ENCODE measurements at places on chromosomes 5 and 9.

DNA sequence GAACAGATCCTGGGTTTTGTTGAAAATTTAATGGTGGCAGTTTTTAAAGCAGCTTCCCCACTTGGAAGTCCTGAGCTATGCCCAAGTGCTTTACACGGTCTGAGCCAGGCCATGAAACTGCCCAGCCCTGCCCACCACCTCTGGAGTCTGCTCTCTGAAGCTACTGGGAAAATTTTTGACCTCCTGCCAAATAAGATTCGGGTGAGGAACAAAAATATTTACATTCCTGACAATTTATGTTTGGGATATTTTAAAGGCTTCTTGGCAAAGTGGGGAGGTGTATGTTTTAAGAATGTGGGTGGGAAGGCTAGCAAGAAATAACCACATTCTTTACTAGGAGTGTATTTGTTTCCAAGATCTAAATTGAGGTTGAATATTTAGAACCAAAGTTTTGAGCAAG, 50.0 kb downstream of the HACD4 start:
- no peak for DNase-seq

- peak; percentile 46 for DNase-seq
These were observed 87.9 kb downstream of the SEMA4D start for GRCh38 chr9:89410022-89410421.

GRCh38 chr5:97134634-97135033, 7.8 kb downstream of the LIX1 start:
- no peak for DNase-seq

- no peak for DNase-seq
These were observed 168.1 kb downstream of the ROR2 start for GRCh38 chr9:91781906-91782305.

DNA sequence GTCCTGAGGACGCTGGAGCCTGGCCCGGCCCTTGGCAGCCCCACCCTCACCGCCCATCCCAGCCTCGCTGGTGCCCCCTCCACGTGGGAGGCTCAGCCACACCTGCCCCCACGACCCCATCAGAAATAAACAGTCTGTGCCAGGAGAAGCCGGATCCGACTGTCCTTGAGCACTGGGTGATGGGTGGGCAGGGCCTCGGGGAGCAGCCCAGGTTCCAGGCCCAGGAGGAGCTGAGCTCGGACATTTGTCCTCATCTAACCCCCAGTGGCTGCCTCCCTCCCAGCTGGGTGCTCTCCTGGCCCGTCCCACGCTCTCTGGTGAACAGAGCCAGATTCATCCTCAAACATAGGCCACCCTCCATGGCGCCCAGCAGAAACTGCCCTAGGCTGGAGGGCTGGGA, 4.6 kb upstream of the PTGDS start:
- no peak for DNase-seq

GRCh38 chr5:115599502-115599901, 2.8 kb downstream of the TICAM2 start:
- DNase-seq, result no peak

DNA sequence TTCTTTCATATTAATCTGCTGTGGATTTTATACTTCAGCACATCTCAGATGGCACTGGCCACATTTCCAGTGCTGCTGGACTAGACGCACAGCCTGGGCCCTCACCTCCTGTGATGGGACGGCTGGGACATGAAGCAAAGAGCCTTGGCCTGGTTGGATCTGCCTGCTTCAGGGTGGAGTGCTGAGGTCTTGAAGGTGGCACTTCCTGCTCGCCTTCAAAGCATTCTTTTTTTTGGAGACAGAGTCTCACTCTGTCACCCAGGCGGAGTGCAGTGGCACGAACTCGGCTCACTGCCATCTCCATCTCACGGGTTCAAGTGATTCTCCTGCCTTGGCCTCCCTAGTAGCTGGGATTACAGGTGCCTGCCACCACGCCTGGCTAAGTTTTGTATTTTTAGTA, 73.1 kb downstream of the RAPGEF1 start:
- DNase-seq, result no peak

DNA sequence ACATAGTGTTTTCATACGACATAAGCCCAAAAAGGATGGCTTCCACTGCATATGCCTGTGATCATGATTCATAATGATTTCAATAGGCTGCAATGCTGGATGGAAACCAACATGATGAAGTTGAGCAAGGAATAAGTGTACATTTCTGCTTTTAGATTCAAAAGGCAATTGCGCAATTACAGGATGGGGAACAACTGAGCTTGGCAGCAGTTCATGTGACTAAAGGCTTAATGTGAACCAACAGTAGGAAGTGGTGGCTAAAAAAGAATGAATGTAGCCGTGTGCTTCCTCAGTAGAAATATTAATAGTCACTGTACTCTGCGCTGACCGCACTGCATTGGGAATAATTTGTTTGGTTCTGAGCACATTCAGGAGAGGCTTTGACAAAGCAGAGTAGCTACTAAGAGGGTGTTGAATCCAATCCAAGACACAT, 51.2 kb downstream of the SLC1A3 start:
- DNase-seq, result no peak

DNA sequence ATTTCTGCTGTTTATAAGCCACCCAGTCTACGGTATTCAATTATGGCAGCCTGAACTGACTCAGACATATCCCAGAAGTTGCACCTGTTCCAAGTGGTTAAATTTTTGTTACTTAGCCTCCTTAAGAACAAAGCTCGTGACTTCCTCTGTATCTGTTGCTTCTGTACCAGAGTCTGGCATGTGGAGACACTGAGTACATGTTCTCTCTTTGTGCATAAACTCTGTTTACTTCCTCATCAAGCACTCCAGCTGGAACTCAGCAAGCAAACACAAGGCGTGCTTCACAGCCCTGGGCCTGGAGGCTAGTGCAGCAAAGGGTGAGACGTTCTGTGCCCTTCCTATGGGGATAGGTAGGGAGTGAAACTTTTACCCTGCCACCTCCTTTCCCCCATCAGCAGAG, 19.0 kb downstream of the C9orf152 start:
- DNase-seq, result no peak

DNA sequence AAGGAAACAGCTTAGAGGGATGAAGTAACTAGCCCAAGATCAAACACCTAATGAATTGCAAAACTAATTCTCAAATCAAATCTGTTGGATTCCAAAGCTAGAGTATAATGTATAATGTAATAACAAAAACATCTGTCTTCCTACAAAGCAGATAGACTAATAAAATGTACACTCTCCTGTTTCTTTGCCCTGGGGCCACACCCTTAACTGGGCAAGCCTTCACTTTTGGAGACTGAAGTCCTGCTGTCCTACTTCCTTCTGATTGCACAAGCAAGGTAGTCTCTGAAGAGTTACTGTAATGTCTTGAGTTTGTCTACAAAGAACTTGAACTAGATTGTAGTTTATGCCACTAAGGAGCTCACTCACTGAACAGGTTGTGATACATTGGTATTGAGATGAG, 2.5 kb downstream of the TTC1 start:
- no peak for DNase-seq

- no peak for DNase-seq
These were observed 36.8 kb upstream of the C5orf58 start for GRCh38 chr5:170195961-170196360.

- no peak for DNase-seq
These were observed 18.1 kb upstream of the SMAD5 start for GRCh38 chr5:136114414-136115125.

DNA sequence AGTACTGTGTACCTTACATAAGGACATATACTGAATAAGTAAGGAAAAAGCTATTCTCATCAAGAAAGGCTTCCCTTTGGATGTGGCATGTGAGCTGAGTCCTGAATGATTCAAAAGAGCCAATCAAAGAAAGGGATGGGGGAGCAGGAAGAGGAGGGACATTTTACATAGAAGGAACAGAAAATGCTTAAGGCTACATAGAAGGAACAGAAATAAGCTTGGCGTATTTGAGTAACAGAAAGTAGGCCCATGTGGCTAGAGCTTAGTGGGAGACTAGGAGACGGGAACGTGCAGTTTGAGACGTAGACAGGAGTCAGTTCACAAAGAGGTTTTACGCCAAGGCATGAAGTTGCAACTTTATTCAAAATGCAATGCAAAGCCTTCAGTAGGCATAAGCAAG, 126.3 kb downstream of the CEMIP2 start:
- DNase-seq, result no peak

GRCh38 chr5:75536147-75536546, 24.5 kb downstream of the POLK start:
- no peak for DNase-seq

- no peak for DNase-seq
These were observed 26.4 kb upstream of the NTNG2 start for GRCh38 chr9:132135456-132135855.

GRCh38 chr5:7856855-7857254, 5.9 kb upstream of the CFAP90 start:
- peak; percentile 14 for DNase-seq

GRCh38 chr9:126992427-126992826, 77.8 kb downstream of the RALGPS1 start:
- no peak for DNase-seq

- DNase-seq, result no peak
These were observed 455.0 kb upstream of the CLINT1 start for GRCh38 chr5:158313733-158314464.

GRCh38 chr5:78719504-78720219, 71.1 kb upstream of the LHFPL2 start:
- no peak for DNase-seq

GRCh38 chr9:117917873-117918272, 213.7 kb downstream of the TLR4 start:
- no peak for DNase-seq

- no peak for DNase-seq
These were observed 141.9 kb upstream of the IER5L start for GRCh38 chr9:129319938-129320481.

DNA sequence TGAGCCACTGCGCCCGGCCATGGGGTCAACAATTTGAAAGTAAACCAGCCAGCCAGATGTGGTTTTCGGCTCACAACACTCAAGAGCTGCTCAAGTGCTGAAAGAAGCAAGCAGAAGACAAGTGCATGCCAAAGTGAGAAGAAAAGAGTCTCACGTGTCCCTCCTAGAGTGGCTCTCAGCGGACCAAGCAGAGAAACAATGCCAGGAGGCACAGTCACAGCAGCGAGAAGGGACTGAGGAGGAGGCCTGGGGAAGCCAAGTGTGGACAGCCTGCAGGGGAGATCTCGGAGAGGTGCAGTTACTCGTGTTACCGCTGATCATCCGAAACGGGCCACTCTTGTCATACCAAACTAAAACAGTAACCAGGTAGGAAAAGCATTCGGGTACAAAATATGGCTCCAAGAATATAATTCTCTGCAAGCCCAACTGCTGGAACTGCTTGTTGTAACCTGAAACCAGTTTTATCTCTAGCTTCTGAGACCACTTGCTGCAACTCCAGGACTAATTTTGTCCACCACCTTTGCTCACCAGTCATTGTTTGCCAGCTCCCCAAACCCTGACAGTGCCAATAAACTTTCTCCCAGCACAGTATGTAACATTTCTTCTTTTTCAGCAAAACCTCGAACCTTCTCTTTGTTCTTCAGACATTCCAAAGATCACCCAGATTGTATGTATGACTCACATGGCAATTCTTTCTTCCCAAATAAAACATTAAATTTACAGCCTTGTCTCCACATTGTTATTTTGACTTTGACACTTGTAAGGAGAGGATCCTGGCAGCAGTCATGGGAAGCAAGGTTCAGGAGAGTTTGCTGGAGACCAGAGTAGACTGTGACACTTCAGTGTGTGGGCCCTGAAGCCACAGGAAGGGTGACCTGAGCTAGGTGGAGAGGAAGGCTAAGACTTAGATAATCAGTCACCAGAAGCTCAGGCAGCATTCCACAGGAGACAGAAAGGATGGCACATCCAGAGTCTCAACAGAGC, 6.3 kb downstream of the SLC35D2 start:
- DNase-seq, result no peak

DNA sequence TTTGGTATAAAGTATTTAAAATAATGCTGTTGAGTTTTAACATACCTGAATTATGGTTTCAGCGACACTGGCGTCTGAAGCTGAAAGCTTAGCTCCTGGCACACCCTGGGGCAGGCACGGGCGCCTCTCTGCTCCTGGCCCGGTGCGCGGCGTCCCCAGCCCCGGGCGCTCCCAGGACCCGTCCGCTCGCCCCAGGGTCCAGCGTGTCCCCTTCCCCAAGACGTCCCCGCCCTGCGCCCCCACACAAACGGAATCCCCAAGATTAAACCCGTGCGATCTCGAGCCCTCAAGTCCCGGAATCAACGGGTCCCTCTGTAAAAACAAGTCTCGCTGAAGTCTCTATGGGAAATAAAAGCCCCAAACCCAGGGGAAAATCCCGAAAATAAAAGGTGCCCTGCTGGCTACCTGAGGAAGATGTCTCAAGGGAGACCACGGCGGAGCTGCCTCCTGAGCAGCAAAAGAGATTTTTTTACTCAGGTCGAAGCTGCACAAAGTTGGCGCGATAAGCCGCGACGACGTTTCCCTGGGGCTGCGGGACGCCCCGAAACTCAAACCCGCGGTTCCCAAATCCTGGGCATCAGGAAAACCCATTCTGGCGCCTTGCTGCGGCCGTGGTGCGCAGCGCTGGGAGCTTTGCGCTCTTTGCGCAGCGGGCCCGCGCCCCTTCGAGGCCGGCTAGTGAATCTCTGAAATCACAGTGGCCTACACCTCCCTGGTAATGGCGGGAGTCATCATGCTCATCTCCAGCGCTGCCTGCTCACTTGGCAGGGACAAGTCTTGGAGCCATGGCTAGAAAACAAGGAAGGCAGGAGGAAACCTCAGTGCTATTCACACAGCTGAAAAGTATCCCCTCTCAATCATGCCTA, 6.3 kb upstream of the IFNA8 start:
- DNase-seq, result no peak

DNA sequence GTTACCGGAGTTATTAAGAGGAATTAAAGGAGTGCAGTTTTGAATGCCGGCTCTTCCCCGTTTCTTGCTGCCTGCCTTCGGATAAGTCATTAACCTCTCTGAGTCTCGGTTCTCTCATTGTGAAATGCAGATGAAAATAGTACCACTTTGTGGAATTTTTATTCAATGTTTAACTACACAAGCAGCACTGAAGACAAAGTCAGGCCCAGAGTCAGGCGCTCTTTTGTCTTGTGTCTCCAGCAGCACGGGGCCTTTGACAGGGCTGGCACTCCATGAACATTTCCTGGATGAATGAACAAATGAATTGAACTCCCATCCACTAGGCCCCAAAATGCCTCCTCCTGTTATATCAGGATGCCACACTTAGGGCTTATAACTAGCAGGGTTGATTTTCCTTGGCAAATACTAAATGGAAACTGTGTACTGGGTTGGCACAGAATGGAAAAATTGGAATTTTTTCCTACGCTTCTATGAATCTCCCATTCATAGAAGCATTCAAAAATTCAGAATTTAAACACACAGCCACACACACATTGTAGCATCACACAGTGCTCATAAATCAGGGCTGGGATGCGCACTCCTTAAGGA, 332.8 kb downstream of the MLLT3 start:
- no peak for DNase-seq

- no peak for DNase-seq
These were observed 47.4 kb downstream of the ANKRD33B start for GRCh38 chr5:10611290-10611689.

- DNase-seq, result no peak
These were observed 30.3 kb downstream of the VCP start for GRCh38 chr9:35042081-35042604.

All from hematopoietic multipotent progenitor cell treated with erythropoietin and hydrocortisone succinate and interleukin-3 and kit ligand, for 17 days (in vitro differentiated cells).